ENCODE measurements at places on chromosomes 11 and 22. TPM values are rescaled to one million over a fixed set of nuclear protein-coding genes. Genes with fewer than 3 reads are reported as not detected.
A peak's percentile ranks its signal among the peaks of the same experiment; 100 is the strongest.

GRCh38 chr22:36026741-36027140 is 1.9 kb downstream of the RBFOX2 start:
- no peak for DNase-seq

DNA sequence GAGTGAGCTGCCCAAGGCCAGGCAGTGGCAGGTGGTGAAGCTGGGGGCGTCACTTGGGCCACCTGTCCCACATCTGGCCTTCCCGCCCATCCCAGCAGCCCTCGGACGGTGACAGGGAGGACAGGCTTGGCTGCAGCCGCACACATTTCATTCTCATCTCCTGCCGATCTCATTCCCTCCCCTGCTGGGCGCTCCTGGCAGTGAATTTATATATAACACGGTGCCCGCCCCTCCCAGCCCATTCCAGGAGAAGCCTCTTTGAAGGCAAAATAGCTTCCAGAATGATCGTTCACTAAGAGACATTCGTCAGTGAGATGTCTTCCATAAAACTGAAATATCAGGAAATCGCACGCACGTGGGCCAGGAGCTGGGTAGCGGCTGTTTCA is 861.3 kb downstream of the TBC1D22A start:
- DNase-seq, result no peak

GRAMD4 gene
- 18.2 TPM for total RNA-seq

RBMXL2 gene
- total RNA-seq, result not detected

DNA sequence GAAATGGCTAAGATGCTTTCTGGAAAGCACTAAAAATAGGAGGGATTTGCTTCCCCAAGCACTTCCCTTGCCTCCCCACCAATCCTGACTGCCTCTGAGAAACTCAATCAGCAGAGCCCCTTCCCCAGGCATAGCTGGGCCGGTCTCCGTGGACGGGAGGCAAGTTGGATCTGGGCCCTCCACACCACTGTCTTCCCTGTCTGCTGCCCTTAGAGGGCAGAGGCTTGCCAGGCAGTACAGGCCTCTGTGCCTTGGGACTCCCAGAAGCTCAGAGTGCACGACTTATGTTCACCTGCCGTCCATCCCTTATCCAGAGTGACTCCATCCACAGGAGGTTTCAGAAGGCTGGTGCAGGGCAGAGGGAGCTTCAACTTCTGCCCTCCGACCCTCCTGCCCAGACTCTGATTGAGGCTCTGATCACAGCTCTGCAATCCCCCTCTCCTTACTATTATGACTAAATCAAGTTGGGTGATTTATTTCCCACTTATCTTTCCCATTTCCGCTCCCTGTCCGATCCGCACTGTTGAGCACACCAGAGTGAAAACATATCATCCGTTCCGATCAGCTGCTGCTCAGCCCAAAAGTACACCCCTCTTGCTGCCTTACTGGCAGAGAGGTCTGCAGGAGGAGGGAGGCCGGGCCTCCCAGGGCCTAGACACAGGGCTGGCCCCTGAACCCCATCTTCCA is 71.8 kb downstream of the DSCAML1 start:
- no peak for DNase-seq

DNA sequence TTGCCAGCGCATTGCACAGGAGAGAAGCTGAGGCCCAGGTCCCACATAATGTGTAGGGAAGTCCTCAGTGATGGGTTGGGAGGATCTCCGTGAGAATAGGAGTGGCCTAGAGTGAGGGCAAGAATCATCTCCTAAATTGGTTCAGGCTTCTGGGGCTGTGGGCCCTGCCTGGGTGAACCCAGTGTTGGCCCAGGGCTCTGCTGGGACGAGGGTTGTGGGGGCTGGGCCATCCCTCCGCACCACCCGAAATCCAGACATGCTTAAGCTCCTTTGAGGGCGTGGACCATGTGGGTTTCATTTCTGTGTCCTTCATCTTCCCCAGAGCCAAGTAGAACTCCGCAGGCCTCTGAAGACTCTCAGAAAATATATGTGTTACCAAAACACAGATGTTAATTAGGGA is 3.7 kb downstream of the MICALL1 start:
- DNase-seq, result no peak

DNA sequence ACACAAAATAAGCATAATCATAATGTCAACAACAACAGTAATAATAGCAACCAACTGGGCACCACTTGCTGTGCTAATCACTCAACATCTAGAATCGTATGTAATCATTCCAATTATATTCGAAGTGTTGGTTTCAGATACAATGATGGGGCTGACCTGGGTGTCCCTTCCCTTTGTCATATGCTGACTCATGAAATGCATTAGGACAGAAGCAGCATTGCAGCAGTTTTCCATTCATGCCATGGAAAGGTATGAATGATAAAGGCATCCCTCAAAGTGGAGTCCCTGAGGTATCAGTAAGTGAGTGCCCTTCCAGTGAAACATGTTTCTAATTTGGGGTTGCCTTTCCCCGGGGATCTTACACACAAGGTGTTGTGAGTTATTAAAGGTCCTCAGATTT is 46.3 kb upstream of the ANO3 start:
- no peak for DNase-seq

DNA sequence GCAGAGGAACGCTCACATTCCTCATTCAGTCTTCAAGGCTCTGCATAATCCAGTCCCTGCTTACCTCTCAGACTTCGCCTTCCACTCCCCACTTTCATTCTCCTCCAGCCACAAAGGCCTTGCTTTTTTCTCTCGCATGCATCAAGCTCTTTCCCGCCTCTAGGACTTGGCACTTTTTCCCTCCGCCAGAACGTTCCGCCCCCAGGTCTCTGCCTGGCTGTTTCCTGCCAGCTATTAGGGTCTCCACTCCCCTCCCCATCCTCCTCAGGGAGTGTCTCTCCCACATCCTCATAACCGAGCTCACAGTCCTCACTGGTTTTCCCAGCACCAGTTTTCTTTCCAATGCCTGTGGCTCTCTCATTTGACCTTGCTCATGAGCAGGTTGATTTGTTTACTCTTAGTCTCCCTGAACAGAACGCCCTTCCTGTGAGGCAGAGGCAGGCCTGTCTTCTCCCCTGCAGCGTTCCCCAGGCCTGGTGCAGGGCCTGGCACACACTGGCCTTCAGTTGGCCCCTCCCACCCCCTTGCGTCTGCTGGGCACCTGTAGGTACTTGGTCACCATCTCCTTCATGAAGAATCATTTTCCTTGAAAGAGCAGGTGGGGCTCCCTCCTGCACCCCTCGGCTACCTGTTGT is 75.2 kb downstream of the RTL6 start:
- DNase-seq, result no peak

GRCh38 chr22:43183496-43184277 is 3.2 kb downstream of the TTLL12 start:
- no peak for DNase-seq

OR4C3 gene
- total RNA-seq, result not detected

DNA sequence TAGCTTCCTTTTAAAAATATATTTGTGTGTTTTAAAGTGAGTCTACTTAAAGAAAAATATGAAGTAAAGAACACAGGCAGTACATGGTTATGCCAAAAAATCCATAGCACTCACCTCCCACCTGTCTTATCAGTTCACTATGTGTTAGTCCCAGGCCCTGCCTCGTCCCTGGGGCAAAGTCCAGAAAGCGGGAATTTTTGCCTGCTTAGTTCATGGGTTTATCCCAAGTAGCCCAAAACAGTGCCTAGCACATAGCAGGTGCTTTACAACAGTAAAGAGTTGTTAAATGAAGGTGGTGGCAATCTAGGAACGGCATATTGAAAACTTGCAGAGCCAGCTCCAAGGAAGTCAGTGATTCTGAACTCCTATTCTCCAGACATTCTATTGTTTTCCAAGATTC is 154.0 kb downstream of the MN1 start:
- no peak for DNase-seq

GRCh38 chr22:38788846-38789245 is 5.1 kb downstream of the DNAL4 start:
- no peak for DNase-seq

GRCh38 chr11:108289699-108290098 is 66.8 kb downstream of the ATM start:
- DNase-seq, result no peak

DNA sequence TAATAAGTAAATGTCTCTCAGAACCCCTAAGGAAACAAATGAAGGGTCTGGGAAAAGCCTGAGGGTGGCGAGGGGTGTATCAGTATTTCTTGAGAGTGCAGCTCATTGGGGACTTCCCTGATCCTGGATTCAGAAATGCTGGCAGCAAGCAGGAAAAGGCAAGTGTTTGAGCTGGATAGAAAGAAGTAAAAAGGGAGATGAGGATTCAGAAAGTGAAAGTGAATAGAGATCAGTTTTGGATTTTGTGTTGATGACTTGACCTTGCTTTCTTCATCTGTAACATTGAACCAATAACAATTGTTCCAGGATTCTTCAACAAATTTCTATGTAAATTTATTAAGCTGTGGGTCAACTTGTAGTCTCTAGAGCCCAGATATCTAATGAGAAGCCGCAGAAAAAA is 66.9 kb upstream of the CTSC start:
- no peak for DNase-seq

- no peak for DNase-seq
Observed at GRCh38 chr11:16191868-16192240, 164.5 kb downstream of the SOX6 start.

SMPD1 gene
- 39.8 TPM for total RNA-seq

NRIP3 gene
- total RNA-seq, result 1.8 TPM

DNA sequence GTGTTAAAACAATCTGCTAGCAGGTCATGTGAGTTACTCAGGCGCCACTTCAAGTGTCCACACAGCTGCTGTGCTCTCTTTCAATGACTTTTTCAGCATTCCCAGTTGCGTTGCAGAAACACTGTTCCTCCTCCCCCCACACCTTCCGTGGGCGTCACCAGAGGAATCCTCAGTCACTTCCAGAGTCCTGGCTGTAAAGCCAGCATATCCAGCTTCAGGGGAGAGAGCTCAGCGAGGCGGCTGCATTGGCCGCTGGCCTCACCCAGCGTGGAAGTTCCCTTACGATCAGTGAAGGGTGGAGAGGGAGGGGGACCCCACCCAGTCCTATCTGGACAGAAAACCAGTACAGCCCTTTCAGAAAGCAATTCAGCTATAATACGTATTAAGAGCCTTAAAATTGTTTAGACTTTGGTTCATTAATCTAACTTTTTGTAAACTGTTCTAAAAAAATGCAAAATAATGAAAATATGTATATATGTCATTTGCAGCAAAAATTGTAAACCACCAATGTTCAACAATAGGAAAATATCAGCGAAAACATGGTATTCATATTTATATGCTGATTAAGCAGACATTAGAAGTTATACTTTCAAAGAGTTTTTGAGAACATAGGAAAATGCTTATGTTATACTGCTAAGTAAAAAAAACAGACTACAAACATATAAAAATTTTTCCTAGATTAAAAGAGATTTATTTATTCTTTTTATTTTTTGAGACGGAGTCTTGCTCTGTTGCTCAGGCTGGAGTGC is 2.8 kb upstream of the ANO9 start:
- DNase-seq, result no peak

GRCh38 chr22:38353142-38353629 is 36.0 kb upstream of the CSNK1E start:
- peak; percentile 43 for DNase-seq

DNA sequence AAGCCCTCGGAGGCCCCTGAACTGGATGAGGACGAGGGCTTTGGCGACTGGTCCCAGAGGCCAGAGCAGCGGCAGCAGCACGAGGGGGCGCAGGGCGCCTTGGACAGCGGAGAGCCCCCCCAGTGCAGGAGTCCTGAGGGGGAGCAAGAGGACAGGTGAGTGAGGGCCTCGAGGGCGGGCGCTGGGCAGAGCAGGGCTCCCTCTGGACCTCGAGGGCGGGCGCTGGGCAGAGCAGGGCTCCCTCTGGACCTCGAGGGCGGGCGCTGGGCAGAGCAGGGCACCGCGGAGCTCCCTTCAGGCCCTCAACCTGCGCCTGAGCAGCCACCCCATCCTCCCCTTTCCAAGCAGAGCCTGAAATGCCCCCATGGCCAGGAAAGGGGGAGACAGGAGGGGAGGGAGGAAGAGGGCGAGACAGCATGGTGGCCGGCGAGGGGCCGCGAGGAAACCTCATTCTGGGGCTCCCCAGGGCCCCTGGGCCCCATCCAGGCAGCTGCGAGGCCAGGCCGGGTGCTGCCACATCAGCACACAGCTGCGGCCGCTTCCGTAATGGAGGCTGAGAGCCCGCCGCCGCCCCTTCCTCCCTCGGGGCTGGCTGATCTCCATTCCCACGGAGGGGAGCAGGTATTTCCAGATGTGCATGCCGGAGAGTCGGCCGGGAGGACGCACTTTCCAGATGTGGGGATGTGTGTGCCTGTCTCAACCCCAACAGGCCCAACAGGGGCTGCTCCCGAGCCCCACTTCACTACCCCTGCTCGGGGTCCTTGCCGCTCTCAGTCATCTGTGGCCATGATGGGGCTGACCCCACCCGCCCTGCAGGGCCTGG is 10.0 kb downstream of the PRR33 start:
- DNase-seq, result no peak
